Stimulated activated naive B cell treated with anti-CD40 and anti-IgM and Interleukin-4, amounts not matched to agents 10 μg/mL and 1 μg/mL and 100 μg/mL, for 72 hours (primary cell): ENCODE measurements at places on chromosomes 2 and 18.

DNA sequence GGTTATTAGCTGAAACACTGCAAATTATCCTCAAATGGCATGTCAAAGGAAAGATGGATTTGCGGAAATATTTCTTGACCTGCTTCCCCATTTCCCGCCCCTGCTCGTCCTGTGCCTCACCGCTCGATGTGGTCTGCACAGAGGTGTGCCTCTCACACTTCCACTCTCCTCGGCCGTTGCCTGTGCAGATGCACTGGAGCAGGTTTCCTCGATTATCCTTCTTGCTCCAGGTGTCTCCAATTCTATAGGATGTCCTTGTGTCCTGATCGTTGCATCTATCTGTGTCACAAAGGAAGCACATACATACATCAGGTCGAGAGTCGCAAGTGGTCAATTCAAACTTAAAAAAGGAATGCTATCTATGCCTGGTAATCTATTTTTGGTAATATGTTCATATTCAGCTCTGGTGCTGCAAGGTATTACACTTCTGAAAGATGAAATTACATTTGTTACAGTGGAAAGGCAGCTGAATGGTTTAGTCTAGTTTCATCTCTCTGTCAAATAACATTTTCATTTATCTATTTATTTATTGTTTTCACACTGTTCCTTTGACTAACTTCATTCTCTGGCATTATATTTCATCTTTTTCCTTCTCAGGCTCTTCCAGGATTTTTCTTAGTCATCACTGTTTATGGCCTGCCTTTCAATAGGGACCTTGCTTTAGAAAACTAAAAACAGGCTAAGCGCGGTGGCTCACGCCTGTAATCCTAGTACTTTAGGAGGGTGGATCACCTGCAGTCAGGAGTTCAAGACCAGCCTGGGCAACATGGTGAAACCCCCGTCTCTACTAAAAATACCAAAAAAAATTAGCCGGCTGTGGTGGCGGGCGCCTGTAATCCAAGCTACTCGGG, 7.6 kb downstream of the FN1 start:
- DNase-seq: no peak

DNA sequence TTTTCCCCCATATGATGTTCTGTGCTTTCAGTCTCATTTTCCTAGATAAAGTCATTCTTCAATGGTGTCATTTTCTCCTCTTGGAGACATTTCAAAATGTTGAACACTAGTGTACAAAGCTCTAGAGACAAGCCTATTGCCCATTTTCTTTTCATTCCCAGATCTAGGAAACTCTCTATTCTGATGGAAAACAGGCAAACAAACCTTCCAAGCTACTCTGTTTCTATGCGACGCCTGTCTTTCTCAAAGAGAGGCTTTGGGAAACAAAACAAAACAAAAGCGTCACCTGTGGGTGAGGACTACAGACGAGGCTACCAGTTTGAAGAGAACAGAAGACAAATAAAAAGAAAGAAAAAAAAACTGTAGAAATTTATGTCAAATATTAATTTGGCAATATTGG, 311.0 kb downstream of the CBLN2 start:
- DNase-seq: no peak

GRCh38 chr18:74589021-74589420, 8.6 kb upstream of the ZNF407 start:
- DNase-seq: no peak

DNA sequence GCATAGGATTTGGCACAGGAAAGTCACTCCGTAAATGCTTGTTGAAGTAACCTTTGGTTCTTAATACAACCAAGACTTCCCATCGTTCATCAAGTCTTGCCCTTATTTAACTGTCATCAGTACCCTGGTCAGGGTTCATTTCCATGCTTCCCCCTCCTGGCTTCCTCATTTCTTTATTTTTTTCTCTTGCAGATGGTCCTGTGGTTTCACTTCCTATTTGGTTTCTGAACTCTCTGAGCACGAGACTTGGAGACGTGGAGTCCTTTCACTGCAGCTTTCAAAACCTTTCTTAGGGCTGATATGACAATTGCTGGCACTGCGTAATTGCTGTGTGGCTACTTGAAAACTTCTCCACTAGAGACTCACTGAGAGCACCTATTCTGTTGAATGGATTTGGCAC, 59.9 kb upstream of the PID1 start:
- DNase-seq: peak; percentile 16

DNA sequence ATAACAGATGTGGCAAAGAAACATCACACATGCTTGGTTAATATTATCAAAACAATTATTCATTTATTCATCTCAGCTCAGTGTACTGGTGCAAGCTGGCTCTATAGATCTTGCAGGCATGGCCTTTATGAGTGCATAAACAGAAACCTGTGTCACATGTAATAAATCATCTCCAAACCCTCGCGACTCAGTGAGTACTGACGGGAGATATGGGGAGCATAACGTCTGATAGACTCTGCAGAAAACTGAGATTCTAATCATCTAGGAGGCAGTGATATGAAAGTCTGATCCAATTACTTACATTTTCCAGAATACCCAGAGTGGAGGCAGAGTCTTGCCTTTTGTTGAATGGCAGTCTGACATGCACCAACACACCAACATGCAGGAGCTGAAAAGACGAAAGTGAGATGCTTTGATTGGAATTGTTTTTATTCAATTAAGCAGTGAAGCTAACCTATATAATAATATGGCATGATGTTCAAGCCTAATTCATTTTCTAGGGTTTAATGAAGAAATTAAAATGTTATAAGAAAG, 416.8 kb downstream of the RNF144A start:
- no peak for DNase-seq

DNA sequence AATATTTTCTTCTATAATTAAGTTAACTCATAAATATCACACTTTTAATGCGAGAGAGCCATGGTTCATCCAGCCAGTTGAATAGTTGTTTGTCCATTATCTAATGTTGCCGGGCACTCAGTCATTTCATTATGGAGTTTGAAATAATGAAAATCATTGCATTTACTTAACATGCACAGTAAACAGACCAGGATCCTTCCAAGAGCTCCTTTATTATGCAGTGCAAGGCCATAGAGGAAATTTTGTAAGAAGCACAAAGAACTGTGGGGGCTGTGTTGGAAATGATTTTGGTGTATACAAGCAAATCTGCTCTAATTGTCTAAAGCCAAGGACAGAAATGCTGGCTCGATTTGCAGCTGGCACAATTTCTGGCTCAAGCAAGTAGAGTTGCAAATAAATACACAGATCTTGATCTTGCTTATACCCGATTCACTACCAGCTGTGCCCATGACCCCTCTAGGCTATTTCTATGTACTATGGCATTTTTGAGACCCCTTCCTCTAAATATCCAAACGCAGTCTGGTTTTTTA, 400.3 kb upstream of the HNRNPA3 start:
- no peak for DNase-seq
